Caco-2 (cell line): ENCODE measurements at places on chromosomes 16 and 17.

GRCh38 chr17:36894177-36894576 lies 43.1 kb upstream of the LHX1 start:
- no peak for DNase-seq

DNA sequence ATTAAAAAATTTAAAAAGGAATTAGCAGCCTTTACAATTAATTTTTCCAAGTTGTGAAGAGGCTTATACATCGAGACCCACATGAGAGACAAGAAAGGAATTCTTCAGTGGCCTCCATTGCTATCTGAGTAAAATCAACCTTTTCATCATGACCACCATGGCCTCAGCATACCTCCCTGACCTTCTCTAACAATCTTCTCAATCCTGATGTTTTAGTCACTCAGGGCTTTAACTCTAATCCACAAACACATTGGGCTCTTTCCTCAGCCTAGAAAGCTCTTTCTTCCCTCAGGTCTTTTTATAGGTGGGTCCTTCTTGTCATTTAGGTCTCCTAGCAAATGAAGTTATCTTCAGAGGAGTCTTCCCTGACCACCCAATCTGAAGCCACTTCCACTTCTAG lies 46.4 kb downstream of the SPOP start:
- DNase-seq, result no peak

- DNase-seq, result no peak
Observed at GRCh38 chr16:31875112-31875803, 1.7 kb downstream of the ZNF267 start.

- no peak for DNase-seq
Observed at GRCh38 chr17:13601322-13601775, 380 bp downstream of the HS3ST3A1 start.
